ENCODE measurements at places on chromosomes 2 and 18.

- DNase-seq, result no peak
These were observed 226.7 kb downstream of the ERBB4 start for GRCh38 chr2:212311807-212312404.

- no peak for DNase-seq
These were observed 213.8 kb upstream of the MGAT5 start for GRCh38 chr2:134039912-134040581.

DNA sequence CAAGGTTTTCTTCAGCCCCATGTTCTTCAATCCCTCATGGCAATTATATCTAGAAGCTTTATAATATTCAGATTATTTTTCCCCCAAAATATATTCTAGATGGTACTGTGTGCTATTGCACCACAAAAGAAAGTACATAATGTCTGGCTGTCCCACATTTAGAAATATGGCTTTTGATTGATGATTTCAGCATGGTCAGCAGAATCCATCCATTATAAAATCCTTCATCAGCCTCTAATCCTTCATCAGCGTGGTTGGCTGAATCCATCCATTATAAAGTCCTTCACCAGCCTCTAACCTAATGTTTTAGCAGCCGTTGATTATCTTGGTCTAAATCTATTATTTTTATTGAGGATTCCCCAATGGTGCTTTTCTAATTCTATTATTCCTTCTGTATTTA is 23.3 kb upstream of the HAAO start:
- DNase-seq, result no peak

DNA sequence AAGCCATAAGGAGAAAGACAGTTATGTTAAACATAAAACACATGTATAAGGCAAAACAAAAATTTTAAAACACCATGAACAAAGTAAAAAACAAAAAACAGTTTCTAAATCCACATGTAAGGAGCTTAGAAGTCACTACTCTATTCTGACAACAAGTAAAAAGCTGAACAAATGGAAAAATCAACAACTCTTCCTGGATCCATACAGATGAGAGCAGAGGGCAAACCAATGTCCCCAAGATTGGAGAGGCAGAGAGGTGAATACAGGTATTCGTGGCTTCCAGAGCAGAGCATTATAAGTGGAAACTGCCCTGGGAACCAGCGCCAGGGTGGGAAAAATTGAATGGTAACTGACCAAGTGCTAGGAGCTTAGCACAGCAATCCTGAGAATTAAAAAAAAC is 93.5 kb downstream of the SPIRE1 start:
- DNase-seq, result no peak

- DNase-seq, result no peak
These were observed 161.0 kb downstream of the ANKRD44 start for GRCh38 chr2:197149546-197149945.

- no peak for DNase-seq
These were observed 49.8 kb downstream of the CAB39 start for GRCh38 chr2:230762317-230762896.

DNA sequence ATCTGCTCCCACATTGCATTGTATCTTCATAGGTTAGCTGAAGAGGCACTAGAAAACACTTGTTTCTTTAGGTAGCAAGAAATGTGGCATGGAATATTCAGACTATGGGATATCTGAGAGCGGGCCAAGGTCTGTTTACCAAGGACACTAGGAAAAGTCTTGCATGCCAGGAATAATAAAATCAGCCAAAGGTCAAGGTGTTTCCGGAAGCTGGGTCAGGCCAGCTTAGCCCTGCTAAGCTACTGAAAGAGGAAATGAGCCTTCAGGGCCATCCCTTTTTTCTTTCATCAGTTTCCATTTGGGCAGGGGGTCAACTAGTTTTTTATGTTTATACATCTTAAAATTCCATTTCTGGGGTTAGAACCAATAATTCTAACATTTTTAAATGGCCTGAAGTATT is 101.1 kb downstream of the DPP4 start:
- DNase-seq, result no peak

DNA sequence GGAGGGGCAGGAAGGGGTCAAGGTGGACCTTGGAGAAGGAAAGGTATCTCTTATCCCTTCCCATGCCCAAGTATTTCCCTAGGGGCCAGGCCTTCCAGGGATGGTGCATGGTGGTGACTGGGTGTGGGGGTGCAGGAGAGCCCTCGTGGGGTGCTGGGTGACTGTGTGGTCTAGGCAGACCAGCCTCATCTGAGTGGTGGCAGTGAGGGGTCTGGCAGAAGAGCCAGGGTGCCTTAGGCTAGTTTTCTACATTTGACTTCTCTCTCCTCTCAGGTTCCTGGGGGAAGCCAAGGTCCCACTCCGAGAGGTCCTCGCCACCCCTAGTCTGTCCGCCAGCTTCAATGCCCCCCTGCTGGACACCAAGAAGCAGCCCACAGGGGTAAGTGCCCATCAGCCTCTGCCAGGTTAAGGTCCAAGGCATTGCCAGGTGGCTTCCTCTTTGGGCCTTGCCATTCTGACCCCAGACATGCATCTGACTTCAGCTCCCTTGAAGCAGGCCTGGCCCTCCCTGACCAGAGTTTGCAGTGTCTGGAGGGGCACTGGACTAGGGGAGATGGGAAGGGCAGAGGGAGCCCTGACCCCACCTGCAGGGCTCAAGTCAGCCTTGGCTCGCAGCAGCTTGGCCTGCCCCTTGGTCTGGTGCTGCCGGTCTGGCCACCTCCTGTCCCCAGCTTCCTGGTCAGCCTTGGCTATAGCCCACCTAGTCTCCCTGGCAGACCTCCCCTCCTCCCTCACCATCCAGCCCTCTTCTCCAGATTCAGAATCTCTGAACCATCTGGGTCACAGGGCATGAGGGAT is 49.8 kb downstream of the DYSF start:
- DNase-seq, result no peak

- peak; percentile 69 for DNase-seq
These were observed 37.4 kb downstream of the AFF3 start for GRCh38 chr2:100104718-100105677.

- DNase-seq, result no peak
These were observed 100.1 kb upstream of the ARHGAP15 start for GRCh38 chr2:143029141-143029540.

GRCh38 chr2:161237392-161238264 is 70.6 kb upstream of the PSMD14 start:
- peak; percentile 60 for DNase-seq

DNA sequence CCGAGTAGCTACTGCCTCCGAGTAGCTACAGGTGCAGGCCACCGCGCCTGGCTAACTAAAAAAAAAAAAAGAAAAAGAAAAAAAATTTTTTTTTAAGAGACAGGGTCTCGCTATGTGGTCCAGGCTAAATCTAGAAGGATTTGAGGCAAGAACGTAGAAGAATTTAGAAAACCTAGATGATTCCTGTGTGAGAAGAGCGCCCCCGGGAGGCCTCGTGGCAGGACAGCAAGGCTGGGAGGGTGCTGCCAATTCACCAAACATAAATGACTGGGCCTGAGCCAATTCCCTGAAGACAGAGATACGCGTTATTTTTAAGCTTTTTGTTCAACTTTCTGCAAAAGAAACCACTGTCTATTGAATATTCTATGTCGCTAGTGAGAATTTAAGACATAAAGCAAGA is 90.1 kb upstream of the TGFA start:
- no peak for DNase-seq

DNA sequence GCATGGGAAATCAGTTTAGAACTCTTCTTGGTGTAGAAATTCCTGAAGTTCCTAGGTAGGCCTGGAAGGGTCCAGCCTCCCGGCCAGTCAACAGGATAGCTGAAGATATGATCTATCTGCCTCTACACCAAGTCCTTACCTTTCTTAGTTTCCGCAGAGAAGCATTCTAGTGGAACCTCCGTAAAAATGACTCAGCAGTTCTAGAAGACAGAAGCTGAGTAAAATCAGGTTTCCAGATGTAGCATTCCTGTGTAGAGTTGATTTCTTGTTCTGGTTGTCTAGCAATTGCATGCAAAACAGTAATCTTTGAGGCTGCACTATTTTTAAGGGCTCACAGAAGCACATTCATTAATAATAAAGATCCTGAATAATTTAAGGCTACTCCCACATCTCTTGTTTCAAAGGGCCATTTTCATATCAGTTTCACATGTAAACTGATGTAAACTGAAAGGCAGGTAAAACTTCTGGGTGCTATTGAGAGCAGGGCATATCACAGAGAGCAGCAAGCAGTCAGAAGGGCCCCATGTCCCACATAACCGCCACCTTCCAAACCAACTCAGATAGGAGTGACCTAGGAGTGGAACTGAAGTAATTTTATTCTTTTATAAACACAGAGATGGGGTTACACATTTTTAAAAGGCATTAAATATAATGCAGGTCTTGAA is 3.2 kb upstream of the DYTN start:
- no peak for DNase-seq

DNA sequence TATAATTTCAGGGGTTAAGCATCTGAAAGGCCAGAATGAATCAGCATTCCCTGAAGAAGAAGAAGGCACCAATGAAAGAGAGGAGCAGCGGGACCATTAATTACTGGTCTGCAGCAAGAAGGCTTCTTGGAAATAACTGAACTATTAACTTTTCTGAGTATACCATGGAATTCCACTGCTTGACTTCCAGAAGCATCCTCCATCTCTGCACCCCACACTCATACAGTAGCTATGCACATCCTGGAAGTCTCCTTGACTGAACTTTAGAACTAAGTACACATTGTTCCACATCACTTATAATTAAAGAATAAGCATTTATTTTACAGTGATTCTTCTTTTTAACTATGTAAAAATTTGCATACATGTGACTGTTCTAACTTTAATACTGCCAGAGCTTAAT is 131.5 kb downstream of the PPP1R1C start:
- no peak for DNase-seq

DNA sequence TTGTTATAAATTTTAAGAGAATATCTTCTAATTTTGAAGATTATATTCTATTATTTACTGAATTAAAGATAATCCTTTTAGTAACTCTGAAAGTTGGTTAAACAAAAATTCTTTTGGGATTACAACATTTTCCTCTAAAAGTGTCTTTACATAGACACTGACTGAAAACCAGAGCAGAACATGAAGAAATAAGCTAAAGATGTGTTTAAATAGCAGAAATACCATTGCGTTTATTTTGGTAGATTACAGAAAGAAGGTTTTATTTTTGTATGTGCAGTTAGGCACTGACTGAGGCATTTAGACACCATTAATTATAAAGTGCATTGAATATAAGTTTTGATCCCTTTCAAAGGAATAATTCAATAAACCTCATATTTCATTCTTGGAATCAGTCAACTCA is 13.5 kb upstream of the NPC1 start:
- DNase-seq, result no peak

DNA sequence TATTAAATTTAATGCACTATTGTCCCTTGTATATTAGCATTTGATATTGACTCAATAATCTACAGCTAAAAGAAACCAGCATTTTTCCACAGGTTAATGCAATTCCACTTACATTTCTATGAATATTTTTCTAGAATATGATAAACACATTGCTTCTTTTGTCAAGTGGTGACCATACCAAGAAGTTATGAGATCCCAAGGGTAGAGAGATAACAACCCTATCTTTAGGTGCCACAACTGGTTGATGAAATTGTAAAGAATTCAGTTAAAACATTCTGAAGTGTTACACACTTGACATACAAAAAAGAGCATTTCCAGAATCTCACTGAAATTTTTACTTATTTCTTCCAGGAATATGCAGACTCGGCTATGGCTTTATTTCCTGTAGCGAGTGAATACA is 56.0 kb downstream of the ABCG8 start:
- DNase-seq, result no peak

GRCh38 chr2:18976168-18976961 is 382.1 kb downstream of the OSR1 start:
- DNase-seq, result peak; percentile 30

DNA sequence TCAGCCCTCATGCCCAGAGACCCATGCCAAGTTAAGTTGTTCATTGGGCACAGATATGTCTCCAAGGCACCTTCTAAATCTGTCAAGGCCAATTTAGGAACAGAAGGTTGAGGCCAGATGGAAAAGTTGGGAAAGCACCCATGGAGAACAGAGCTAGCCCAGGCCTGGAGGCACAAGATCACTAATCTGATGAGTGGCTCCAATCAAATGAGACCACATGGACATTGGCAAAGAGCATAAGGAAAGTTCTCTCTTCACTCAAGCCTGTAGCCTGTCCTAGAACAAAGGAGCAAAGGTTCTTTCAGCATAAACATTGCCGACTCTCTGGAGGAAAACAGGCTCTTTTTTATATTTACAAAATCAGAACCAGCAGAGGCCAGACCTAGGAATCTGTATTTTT is 154.8 kb downstream of the RNF152 start:
- DNase-seq, result no peak

DNA sequence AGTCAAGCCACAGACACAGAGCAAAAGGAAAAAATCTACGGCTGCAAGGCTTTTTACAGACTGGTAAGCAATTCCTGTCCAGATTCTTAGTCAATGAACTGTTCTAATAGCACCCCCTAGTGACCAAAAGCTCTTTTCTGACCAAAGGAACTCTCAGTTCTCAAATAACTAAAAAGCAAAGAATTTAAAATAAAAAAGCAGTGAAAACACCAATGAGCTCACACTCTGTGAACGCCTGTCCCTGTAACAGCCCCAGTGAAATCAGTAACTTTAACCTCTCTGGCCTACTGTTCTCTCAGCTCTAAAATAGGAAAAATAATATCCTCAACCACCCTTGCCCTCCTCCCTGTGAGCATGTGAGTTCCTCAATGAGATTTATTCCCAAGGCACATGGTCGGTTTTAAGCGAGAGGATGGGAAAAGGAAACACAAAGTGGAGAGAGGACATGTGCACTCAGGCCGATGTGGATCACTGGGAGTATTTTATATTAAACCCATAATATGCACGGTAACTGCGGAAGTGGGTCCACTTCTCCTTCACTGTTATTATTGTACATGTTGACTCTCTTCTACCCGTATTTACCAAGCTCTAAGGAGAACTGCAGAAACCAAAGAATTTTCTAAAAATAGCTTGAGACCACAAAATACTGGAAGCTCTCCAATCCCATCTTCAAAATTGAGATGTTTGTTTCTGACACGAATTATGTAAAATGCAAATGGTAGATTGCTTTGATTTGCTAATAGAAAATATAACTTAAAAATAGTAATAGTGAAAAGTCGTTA is 128.5 kb downstream of the STK39 start:
- DNase-seq, result peak; percentile 36

DNA sequence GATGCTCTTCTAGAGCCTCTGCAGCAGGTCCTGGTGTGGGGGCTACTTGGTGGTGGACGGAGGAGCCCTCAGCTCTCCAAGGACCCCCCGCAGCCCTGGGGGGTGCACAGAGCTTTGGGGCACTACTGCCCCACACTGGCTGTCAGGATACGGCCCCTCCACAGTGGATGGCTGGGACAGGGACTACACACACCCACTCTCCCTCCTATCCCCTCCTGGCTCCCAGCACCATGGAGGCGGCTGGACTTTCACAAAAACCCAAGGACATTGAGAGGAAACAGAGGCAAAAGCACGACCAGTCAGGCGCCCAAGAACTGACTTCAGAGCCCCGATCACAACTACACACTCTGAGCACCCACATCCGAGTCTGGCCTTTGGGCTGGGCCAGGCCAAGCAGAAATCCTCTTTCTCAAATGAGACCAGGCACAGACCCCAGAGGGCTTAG is 12.6 kb downstream of the GPR35 start:
- no peak for DNase-seq
